Activated CD4-positive, alpha-beta T cell treated with anti-CD3 and anti-CD28 coated beads, Interleukin-2, amount 10 ng/mL, durations not matched to agents 24 days and 14 days (primary cell): ENCODE measurements at places on chromosomes 13 and 19. TPM values are rescaled to one million over a fixed set of nuclear protein-coding genes. Genes with fewer than 3 reads are reported as not detected.

DNA sequence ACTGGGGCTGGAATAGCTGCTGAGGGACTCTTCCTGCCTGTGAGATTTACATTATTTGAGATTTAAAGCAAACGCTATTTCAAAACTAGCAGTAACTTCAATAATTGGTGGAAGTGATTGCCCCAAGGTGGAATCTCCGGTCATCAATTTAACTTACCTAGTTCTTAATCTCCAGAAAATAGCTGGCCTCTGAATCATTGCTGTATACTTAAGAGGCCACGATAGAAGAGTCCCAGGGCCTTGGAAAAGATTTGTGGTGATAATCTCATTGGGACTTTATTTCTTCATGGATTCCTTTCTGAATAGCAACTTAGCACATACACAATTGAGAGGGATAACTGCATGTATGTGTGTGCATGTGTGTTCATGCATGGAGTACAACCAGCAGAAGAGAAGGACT is 120.2 kb downstream of the DNAJC15 start:
- H3K36me3 ChIP-seq = no peaks in the 10 kb centered on the region
- H3K27me3 ChIP-seq = peaks cover 28% of the 10 kb centered on the region
- no peak overlapping the region for H3K4me3 ChIP-seq

DNA sequence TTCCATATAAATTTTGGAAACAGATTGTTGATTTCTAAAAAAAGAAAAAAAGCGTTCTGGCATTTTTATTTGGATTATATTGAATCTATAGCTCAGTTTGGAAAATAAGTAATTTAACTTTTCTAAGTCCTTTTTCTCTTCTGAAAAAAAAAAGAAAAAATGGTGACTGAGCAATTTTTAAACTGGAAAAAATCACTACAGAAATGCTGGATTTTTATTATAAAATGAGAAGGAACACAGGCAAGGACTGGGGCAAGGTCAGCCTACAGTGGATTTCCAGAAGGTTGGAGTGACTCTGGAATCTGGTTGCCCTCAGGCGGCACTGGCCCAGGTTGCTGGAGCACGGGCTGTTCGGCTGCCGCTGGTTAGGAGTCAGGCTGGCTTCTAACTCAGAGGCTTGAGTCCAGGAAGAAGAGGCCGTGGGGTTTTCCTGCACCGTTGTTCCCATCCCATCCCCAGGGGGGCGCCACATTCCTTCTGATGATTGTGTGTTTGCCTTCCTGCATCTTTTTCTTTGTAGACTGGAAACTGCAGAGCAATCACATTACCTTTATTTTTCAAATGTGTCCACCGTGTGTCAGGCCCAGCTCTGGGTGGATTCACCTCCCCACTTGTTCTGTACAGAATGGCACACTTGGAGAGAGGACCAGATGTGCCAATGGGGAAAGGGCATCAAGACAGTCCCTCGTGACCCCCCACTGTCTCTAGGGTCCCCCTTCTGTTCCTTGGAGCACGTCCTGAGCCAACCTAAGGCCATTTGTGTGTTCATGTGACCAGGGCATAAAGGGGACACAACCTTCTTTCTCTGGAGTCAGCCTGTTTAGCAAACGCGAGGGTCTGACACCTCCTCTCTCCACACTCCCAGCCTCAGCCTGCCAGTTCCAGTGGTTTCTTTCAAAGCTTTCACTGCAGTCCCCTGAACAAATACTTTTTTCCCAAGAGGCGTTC is 44.5 kb upstream of the GTF3A start:
- H3K4me1 ChIP-seq = peaks cover 3% of the 10 kb centered on the region
- H3K27me3 ChIP-seq = peaks cover 15% of the 10 kb centered on the region
- no peak overlapping the region for H3K27ac ChIP-seq
- H3K4me3 ChIP-seq = no peak overlapping the region

- no peaks in the 10 kb centered on the region for H3K36me3 ChIP-seq
- H3K4me1 ChIP-seq = peaks cover 9% of the 10 kb centered on the region
- DNase-seq = no peak
- no peak overlapping the region for H3K27ac ChIP-seq
- H3K4me3 ChIP-seq = no peak overlapping the region
Observed at GRCh38 chr13:23674795-23675640, 104.8 kb downstream of the TNFRSF19 start.

- no peaks in the 10 kb centered on the region for H3K27me3 ChIP-seq
- no peaks in the 10 kb centered on the region for H3K36me3 ChIP-seq
- DNase-seq = no peak
Observed at GRCh38 chr13:60837806-60838205, 440.8 kb downstream of the TDRD3 start.

DNA sequence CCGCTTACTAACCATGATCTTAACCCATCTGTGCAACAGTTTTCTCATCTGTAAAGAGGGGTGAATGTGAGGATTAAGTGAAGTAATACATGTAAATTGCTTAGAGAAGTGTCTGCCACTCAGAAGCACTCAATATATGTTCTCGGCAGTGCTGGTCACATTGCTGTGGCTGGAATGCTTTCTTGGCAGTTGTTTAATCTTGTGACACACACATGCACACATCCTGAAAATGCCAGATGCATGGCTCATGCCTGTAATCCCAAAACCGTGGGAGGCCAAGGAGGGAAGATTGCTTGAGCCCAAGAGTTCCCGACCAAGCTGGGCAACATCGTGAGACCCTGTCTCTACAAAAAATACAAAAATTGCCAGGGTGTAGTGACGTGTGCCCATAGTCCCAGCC is 4.9 kb upstream of the DMKN start:
- no peak overlapping the region for H3K4me3 ChIP-seq
- no peaks in the 10 kb centered on the region for H3K4me1 ChIP-seq
- H3K36me3 ChIP-seq = no peaks in the 10 kb centered on the region
- H3K27ac ChIP-seq = no peak overlapping the region
- peaks cover 11% of the 10 kb centered on the region for H3K27me3 ChIP-seq
- DNase-seq = no peak

DNA sequence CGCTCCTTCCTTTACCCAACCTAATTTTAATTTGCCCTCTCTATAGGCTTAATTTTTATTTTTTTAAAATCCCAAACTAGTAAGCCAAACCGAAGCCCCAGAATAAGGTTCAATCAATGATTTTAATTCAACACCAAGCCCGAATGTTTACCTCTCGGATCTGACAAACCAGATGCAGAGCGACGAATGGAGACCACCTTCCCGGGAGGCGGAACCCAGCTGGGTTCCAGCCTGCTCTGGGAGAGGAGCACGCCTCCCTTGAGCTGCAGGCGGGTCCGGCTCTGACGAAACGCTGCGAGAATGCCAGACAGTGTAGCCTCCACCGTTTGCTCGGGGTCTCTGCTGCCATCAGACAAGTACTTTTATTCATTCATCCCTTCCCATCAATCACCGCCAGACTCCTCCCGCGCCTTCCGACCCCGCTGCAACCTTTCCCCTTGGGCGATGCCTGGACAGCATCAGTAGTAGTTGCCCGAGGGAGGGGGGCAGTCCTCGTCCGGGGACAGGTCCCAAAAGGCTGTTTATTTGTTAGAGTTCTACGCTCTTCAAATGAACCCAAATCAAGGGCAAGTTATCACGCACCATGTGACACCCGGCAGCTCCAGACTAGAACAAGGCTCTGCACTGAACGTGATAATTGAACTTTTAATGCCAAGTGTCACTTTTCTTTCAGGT is 752 bp upstream of the EDNRB start:
- no peaks in the 10 kb centered on the region for H3K4me1 ChIP-seq
- peak; percentile 54 for DNase-seq
- H3K36me3 ChIP-seq = no peaks in the 10 kb centered on the region
- no peak overlapping the region for H3K4me3 ChIP-seq
- H3K27me3 ChIP-seq = peaks cover 38% of the 10 kb centered on the region

DNA sequence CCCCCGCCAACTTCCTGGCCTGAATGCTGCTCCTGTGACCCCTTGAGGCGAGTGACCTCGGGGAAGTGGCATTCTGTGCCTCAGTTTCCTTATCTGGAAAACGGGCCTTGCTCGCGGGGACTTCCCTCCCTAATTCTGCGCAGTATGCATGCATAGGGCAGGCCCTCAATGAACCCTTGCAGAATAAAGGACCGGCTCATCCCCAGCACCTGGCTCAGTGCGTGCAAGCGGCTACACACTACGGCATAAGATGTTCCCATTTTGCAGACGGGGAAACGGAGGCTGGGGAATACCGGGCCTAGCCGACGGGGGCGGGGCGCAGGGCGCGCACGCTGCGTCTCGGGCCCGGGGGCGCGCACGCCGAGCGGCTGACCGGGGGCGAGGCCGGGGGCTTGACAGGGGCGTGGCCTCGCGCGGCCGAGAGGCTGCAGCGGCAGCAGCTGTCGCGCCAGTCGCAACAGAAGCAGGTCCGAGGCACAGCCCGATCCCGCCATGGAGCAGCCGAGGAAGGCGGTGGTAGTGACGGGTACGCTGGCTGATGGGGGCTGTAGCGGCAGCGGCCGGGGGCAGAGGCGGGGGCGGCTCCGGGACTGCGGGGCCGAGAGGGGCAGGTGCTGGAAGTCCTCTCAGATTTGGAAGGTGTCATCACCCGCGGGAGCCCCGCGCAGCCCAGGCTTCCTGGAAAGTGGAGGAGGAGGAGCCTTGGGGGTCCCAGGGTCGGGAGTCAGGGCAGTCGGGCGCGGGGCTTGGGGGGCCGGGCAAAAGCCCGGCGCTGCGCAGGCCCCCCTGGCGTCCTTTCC is at the start of gene PGPEP1:
Gene PGPEP1, plus strand, starts transcription at position 409 of the 800 bp plus-strand sequence. Its CDS starts 84 bp downstream, at position 493.
- peaks cover 7% of the 10 kb centered on the region for H3K36me3 ChIP-seq
- H3K27ac ChIP-seq = peak within 1 kb of the TSS; percentile 90
- H3K27me3 ChIP-seq = no peaks in the 10 kb centered on the region

- DNase-seq = peak; percentile 79
- H3K27me3 ChIP-seq = peaks cover 32% of the 10 kb centered on the region
- no peaks in the 10 kb centered on the region for H3K36me3 ChIP-seq
- H3K4me1 ChIP-seq = peaks cover 2% of the 10 kb centered on the region
- no peak overlapping the region for H3K4me3 ChIP-seq
Observed at GRCh38 chr19:50906217-50906616, 5.0 kb downstream of the KLK4 start.

GRCh38 chr13:81394640-81395039 is 1053.7 kb upstream of the SPRY2 start:
- no peak overlapping the region for H3K4me3 ChIP-seq
- DNase-seq = no peak
- H3K27me3 ChIP-seq = no peaks in the 10 kb centered on the region

DNA sequence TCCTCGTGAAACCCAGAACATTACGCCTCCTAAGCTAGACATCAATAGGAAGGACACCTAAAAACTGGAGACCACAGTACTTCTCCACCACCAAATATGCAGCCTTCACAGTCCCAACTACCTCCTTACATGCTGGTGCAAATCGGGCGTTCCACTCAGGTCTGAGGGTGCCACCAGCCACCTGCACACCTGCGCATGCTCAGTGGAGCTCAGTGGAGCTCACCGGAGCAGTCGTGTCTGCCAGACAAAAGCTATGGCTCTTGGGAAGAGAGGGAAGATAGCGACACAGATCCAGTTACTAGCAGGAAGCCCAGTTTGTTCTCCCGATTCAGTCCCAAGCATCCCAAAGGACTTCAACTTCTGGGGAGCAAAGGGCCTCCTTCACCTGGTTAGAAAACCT is 237.1 kb downstream of the TSHZ3 start:
- no peak overlapping the region for H3K4me3 ChIP-seq
- H3K4me1 ChIP-seq = peaks cover 11% of the 10 kb centered on the region
- H3K27ac ChIP-seq = no peak overlapping the region

- peaks cover 39% of the 10 kb centered on the region for H3K4me1 ChIP-seq
- H3K27ac ChIP-seq = peak overlapping the region; percentile 64
- H3K27me3 ChIP-seq = no peaks in the 10 kb centered on the region
- no peak for DNase-seq
- H3K36me3 ChIP-seq = no peaks in the 10 kb centered on the region
Observed at GRCh38 chr19:6519289-6519688, 11.5 kb upstream of the TNFSF9 start.

GRCh38 chr13:93318534-93319254 is 92.1 kb downstream of the GPC6 start:
- no peak overlapping the region for H3K27ac ChIP-seq
- no peak overlapping the region for H3K4me3 ChIP-seq
- no peaks in the 10 kb centered on the region for H3K4me1 ChIP-seq
- H3K36me3 ChIP-seq = no peaks in the 10 kb centered on the region

- H3K4me1 ChIP-seq = no peaks in the 10 kb centered on the region
- no peaks in the 10 kb centered on the region for H3K36me3 ChIP-seq
- H3K4me3 ChIP-seq = no peak overlapping the region
- no peak for DNase-seq
- H3K27ac ChIP-seq = no peak overlapping the region
Observed at GRCh38 chr13:104286566-104287290, 1220.5 kb upstream of the SLC10A2 start.

- peaks cover 3% of the 10 kb centered on the region for H3K36me3 ChIP-seq
- peak; percentile 82 for DNase-seq
- H3K4me1 ChIP-seq = peaks cover 41% of the 10 kb centered on the region
- H3K27me3 ChIP-seq = peaks cover 3% of the 10 kb centered on the region
- peak overlapping the region; percentile 97 for H3K4me3 ChIP-seq
- H3K27ac ChIP-seq = peak overlapping the region; percentile 99
Observed at GRCh38 chr13:74132776-74133656, 1.2 kb downstream of the KLF12 start.

GRCh38 chr13:113489549-113490495 is 689 bp downstream of the DCUN1D2 start:
- H3K36me3 ChIP-seq = peaks cover 8% of the 10 kb centered on the region
- H3K27me3 ChIP-seq = no peaks in the 10 kb centered on the region
- peak overlapping the region; percentile 93 for H3K4me3 ChIP-seq
- peak overlapping the region; percentile 89 for H3K27ac ChIP-seq
- DNase-seq = peak; percentile 82

DNA sequence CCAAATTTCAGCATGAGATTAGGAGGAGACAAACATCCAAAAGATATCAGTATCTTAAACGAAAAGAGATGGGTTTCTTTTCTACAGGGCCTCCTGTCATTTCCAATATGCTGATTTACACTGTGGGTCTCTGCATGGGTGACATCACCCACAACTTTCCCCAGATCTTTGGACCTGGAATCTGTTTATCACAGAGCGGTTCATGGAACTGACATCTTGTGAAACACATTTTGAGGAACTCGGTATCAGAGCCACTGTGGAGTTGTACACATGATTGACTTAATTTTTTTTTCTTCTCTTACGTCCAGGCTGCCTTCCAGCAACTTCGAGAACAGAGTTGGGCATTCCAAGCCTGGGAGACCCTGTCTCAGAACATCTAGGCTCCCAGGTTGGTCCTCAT is 80.2 kb upstream of the SERP2 start:
- H3K4me1 ChIP-seq = peaks cover 16% of the 10 kb centered on the region
- H3K27ac ChIP-seq = peak overlapping the region; percentile 42
- peaks cover 16% of the 10 kb centered on the region for H3K27me3 ChIP-seq

- no peak overlapping the region for H3K4me3 ChIP-seq
- no peak for DNase-seq
- peaks cover 37% of the 10 kb centered on the region for H3K27me3 ChIP-seq
- no peaks in the 10 kb centered on the region for H3K4me1 ChIP-seq
- H3K27ac ChIP-seq = no peak overlapping the region
Observed at GRCh38 chr19:10535613-10536012, 8.1 kb upstream of the ATG4D start.

- no peaks in the 10 kb centered on the region for H3K36me3 ChIP-seq
- no peak overlapping the region for H3K27ac ChIP-seq
- DNase-seq = no peak
- H3K4me1 ChIP-seq = no peaks in the 10 kb centered on the region
Observed at GRCh38 chr13:100045355-100045754, 43.5 kb upstream of the PCCA start.

The UNC13A gene
- total RNA-seq = 0.02 TPM in 2 replicates

The ZSCAN18 gene
- 4.8 and 5.3 TPM in 2 replicates for total RNA-seq

The PSG2 gene
- total RNA-seq = not detected in 2 replicates

The MBD3L5 gene
- total RNA-seq = not detected in 2 replicates

The ERICH4 gene
- not detected in 2 replicates for total RNA-seq

The THSD1 gene
- total RNA-seq = 0.14 and 0.21 TPM in 2 replicates

The TINCR gene
- total RNA-seq = 0.33 and 0.52 TPM in 2 replicates

The USE1 gene
- 29.8 and 31.3 TPM in 2 replicates for total RNA-seq

The PSG3 gene
- total RNA-seq = not detected in 2 replicates

The CDC34 gene
- total RNA-seq = 52.8 and 55.0 TPM in 2 replicates

The PINLYP gene
- 7.9 and 9.9 TPM in 2 replicates for total RNA-seq

The MEIOSIN gene
- total RNA-seq = not detected in 2 replicates

The NLRP4 gene
- not detected in 2 replicates for total RNA-seq

The CEACAM1 gene
- total RNA-seq = 8.6 and 9.0 TPM in 2 replicates

The EXOC3L2 gene
- not detected in 2 replicates for total RNA-seq
